ENCODE measurements at places on chromosomes 3 and 15.

GRCh38 chr15:92951800-92952457, 51.8 kb downstream of the CHD2 start:
- DNase-seq, result no peak

GRCh38 chr3:112763258-112763657, 83.4 kb downstream of the CD200R1L start:
- no peak for DNase-seq

- DNase-seq, result no peak
Observed at GRCh38 chr3:72690629-72691028, 157.6 kb downstream of the SHQ1 start.

DNA sequence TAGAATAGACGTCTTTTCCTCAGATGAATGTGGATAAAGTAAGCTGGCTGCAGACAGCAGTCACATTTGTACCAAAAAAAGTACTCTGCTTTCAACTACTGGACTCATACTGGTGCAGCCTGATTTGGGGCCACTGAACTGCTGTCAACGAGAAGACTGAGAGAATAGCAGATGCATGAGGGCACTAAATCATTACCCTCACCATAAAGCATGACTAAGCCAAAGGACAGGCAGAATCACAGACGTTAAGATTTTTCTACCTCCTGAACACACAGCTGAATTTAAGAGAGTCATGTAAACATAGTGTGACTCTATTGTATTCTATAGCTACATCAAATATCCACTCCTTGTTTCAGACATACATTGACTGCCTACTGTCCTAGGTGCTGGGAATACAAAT, 67.8 kb upstream of the CDAN1 start:
- no peak for DNase-seq

- no peak for DNase-seq
Observed at GRCh38 chr3:194168994-194169393, 33.0 kb downstream of the HES1 start.
